Dermis blood vessel endothelial cell (primary cell): ENCODE measurements at places on chromosomes 6 and 20. TPM values are rescaled to one million over a fixed set of nuclear protein-coding genes. Genes with fewer than 3 reads are reported as not detected.

Gene AKAP12
- total RNA-seq, result 647 and 699 TPM in 2 replicates

Gene CD93
- 361 and 441 TPM in 2 replicates for total RNA-seq

Gene SOBP
- 0.42 and 1.0 TPM in 2 replicates for total RNA-seq

Gene TMX4
- 16.0 and 18.0 TPM in 2 replicates for total RNA-seq

Gene IL17F
- not detected in 2 replicates for total RNA-seq

Gene MRPL14
- 48.1 and 75.4 TPM in 2 replicates for total RNA-seq

- no peak for DNase-seq
Measured at GRCh38 chr20:23482138-23482537, 8.8 kb upstream of the CST8 start.

- DNase-seq, result no peak
Measured at GRCh38 chr20:4946986-4947385, 54.3 kb downstream of the SLC23A2 start.

- DNase-seq, result peak; percentile 78
Measured at GRCh38 chr20:21235484-21236445, 67.4 kb upstream of the XRN2 start.

DNA sequence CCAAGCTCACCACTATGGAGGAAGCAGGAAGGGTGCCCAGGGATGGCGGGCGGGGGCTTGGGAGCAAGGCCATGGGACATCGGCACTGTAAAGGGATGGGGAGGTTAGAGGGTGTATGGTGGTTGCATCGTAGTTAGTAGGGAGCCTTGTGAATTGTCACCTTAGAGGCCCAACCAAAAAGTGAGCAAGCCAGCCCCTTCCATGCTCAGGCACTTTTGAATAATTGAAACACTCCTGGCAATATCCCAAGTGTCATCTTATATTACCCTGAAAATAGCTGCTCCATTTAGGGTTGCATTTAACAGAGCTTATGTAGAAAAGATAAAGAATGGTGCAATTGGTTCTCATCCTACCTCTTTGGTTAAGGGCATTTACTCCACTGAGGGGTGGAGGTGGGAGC lies 169.2 kb downstream of the SAMD5 start:
- DNase-seq, result no peak

GRCh38 chr20:4592316-4593148 lies 129.2 kb upstream of the PRND start:
- DNase-seq, result peak; percentile 73

DNA sequence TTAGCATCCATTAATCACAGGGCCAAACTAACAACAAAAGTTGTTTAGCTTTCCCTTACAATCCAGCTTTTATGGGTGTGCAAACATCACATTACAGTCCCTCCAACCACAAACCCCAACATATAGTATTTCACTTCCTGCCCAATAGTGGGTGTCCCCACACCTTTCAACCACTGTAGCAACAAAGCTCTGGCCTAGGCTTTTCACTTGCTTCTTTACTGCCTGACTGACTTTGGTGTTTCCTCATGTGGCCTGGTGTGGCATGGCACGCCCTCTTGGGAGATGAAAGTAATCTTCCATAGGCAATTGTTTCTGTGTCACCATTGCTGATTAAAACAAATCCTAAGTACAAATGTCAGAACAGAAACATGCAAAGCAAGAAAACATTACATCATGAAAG lies 46.3 kb downstream of the MCM8 start:
- DNase-seq, result no peak

DNA sequence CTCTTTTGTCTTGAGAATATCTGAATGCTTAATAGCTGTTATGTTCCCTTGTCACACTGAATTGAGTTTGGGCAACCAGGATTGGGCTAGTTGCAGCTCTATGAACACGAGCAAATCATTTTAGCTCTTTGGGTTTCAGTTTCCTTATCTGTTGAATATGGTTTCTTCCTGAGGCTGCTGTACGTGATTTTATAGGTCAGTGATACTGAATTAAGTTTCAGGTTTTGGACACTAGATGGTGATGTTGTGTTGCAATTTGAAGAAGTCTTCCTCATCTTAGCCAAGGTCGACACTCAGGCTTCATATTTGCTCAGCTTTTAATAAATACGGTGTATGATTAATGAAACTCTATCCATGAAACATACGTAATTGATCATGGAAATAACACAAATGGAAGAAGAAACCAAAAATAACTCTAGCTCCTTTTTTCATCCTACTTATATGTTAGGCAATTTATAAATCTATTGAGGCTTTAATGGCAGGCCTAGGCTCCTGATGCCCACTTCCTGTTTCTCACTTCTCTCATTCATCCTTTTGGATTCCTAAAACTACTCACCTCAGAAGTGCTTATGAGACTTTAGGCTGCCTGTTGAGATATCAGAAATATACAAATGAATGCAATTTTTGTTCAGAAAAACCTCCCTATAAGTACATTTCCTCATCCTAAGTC lies 354.1 kb upstream of the MAP3K7 start:
- peak; percentile 72 for DNase-seq

DNA sequence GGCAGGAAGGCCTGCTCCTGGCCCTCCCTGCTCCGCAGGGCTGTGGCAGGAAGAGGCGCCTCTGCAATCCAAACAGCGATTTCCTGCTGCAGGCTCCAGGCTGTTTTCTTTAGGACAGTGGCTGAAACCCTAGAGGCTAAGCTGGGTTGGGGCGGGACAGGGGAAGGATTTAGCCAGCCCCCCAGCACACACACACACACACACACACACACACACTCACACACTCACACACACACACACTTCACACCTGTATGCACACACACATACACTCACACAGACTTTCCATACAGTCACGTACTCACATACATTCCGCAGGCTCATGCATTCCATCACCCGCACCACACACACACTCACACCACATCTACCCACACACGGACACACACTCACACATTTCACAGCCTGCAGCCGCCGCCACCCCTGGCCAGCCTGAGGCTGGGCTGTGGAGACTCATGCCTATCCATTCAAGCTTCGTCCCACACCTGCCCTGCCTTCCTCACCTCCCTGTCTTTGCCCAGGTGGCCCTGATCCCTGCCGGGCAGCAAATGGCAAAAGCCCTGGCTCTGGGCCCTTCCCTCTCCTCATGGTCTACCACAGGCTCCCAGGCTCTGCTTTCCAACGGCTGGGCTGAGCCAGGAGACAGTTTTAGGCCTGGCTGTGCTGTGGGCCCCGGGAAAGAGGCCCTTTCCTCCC lies 17.9 kb downstream of the MDFI start:
- DNase-seq, result peak; percentile 73

GRCh38 chr6:81995548-81996289 lies 243.2 kb upstream of the TENT5A start:
- no peak for DNase-seq

- no peak for DNase-seq
Measured at GRCh38 chr6:132227904-132228303, 173.4 kb downstream of the MOXD1 start.

DNA sequence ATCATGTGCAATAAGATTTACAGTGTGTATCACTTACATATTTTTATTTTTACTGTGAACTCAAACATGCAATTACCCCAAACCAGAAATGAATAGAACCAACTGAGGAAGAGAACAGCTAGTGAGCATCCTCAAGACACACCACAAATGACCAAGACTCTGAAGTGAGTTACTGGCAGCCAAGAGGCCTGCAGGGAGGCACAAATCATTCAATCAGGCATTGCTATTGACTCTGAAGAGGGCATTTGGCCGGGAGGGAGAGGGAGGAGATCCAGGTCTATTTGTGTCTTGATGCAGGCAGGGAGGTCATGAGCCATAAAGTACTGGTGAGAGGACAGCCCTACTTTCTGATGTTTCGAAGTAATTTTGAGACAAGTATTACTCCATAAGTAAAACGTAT lies 257.7 kb downstream of the BCKDHB start:
- DNase-seq, result no peak

GRCh38 chr6:12890171-12890790 lies 173.7 kb downstream of the PHACTR1 start:
- peak; percentile 31 for DNase-seq

- DNase-seq, result no peak
Measured at GRCh38 chr6:81612136-81612535, 140.3 kb downstream of the TENT5A start.

DNA sequence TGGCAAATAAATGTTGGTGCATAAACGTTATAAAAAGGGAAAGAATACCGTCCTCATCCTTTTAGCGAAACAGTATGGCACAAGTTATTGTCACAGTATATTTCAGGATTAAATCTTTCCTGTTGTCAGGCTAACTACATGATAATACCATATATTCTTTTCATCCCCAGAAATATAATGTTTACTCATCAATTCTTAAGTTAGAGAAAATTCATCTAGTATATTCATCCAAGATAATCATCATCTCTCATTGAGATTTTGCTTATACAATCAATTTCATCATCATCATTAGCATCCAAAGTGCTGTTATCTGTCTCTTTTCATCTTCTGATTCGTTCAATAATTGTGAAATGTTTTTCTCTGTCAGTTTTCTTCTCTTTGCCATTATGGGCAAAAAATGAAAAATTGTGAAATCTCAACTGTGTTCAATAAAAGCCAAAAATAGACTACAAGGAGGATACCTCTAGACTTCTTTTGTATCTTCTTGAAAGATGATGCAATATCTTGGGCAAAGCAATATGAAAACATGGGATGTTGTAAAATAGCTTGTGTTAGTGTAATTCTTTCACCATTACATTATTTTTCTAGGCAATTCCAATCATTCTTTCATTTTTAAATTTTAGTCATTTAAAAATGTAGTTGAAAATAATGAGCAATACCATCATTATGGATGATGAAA lies 2.6 kb downstream of the SPACA1 start:
- DNase-seq, result no peak

GRCh38 chr20:40449974-40450616 lies 238.9 kb downstream of the MAFB start:
- DNase-seq, result no peak

GRCh38 chr20:50629670-50630045 lies 61.7 kb downstream of the RIPOR3 start:
- no peak for DNase-seq

GRCh38 chr6:94955156-94955555 lies 622.2 kb upstream of the MANEA start:
- DNase-seq, result no peak

DNA sequence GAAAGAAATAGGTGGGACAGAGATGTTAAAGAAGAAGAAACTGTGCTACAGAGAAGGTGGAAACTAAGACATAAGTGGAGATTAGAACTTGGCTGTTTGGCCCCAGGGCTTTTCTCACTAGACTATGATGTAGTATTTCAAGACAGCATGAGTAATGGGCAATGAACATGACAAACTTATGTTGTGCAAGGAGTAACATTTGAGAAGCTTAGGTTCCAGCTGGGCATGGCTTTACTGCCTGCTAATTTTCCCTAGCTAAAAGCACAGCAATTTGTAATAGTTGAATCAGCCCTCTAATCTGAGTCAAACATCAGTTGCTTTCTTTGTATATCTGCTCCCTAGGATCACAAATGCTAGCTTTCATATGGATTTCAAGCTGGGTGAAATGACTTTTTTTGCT lies 294.3 kb upstream of the BMP2 start:
- no peak for DNase-seq

DNA sequence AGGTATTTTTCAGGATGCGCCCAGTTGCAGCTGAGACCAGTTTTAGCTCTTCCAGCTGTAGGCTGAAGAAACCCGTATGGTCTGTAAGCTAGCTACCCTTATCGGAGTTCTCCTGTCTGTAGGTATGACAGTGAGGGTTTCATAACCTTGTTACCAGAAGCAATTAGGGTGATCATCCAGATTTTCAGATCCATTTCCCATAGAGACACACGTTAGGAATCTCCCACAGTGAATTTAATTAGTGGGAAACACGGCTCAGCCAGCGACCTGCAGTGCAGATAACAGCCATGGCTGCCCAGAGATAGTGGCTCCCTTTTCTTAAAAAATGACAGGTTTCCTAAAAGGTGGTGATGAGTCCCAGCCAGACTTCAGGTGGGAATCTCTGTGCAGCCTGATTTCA lies 111.1 kb downstream of the BTBD3 start:
- no peak for DNase-seq

- DNase-seq, result no peak
Measured at GRCh38 chr6:124780623-124781022, 181.6 kb upstream of the RNF217 start.

DNA sequence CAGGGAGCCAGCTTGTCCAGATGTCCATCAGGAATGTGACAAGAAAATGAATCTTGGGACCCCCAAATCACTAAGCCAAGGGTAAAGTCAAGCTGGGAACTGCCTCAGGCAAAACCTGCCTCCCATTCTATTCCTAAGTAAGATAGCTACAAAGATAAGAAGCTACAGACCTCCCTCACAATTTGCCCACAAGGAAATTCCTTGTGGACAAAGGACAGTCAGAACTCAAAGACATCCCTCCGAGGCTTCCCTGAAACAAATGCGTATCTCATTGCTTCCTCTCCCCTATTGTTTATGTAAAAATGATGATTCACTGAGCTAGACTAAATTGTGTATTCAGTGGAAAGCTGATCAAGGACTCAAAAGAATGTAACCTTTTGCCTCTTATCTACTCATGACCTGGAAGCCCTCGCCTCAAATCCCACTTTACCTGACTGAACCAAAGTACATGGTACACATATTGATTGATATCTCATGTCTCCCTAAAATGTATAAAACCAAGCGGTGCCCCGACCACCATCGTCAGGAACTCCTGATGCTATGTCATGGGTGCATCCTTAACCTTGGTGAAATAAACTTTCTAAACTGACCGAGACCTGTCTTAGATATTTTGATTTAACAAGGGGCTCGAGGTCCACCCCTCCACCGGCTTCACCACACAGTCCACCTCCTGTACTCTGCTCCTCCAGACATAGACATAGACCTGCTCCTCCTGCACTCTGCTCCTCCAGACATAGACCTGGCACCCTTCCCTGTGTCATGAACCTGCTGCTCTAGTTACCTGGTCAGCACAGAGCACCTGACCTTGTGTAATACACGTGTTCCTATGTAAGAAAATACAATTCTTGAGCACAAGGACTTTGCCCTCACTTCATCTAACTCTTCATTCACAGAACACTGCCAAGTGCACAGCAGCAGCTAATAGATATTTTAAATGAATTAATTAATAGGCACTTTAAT lies 81.4 kb downstream of the WDR27 start:
- peak; percentile 35 for DNase-seq

DNA sequence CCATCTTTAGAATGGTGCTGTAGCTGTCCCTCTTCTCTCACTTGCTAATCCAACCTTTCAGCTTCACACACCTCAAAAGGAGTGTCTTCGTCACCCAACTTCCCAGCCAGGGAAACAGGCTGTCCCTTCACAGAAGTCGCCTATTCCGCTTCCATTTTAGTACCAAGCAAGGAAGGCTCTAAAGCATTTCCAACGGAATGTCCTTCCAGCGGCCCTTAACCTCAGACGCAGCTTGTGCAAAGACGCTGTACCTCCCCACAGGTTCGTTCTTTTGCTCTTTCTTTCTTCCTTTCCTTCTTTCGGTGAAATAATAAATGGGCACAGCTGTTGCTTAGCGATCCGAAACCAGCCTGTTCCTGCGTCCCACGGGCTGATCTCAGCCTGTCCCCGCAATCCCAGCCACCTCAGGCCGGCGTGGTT lies 1.5 kb downstream of the PTPRT start:
- no peak for DNase-seq
